Neural progenitor cell (in vitro differentiated cells): ENCODE measurements at places on chromosomes 6 and 20.

DNA sequence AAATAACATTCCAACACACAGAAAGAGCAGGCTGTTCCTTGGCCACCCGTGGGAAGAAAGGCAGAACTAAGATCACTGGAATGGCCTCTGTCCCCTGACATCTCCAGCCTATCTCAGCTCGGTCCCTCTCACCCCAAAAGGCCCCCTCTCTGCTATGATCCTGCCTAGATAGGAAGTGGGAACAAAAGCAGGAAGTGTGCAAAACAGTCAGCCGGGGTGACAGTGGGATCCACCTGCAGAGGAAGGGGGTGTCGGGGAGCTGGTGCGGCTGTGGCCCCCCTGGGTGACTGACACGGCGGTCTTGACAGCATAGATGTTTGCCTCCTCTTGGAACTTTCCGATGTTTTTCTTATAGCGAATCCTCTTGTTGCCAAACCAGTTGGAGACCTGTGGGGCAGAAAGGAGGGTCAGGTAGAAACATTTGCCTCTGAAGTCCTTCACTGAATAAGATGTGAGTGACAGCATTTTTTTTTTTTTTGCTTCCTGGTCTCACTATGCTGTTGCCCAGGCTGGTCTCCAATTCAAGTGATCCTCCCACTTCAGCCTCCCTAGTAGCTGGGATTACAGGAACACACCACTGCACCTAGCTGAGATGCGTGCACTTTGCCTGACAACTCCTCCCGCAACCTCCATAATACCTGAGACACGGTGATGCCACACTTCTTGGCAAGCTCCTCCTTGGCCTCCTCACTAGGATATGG, 2.8 kb downstream of the PBX2 start:
- no peak for DNase-seq

DNA sequence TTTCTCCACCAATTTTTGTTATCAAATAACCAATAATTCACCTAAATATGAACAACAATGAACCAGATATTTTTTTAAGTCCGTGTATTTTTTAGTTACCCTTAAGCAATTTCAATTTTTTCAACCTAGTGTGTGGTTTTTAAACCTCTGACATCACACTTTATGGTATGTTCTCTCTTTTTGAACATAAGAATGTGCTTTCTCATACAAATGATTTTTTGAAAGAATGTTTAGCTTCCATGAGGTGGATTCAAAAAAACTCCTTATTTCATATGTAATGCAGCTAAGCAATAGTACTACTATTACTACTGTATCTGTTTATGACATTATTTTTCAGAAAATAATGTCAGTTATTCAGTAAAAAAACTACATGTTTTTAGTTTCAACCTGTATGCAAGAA, 19.4 kb upstream of the MEI4 start:
- DNase-seq = no peak

GRCh38 chr6:20707870-20708269, 173.6 kb downstream of the CDKAL1 start:
- no peak for DNase-seq

DNA sequence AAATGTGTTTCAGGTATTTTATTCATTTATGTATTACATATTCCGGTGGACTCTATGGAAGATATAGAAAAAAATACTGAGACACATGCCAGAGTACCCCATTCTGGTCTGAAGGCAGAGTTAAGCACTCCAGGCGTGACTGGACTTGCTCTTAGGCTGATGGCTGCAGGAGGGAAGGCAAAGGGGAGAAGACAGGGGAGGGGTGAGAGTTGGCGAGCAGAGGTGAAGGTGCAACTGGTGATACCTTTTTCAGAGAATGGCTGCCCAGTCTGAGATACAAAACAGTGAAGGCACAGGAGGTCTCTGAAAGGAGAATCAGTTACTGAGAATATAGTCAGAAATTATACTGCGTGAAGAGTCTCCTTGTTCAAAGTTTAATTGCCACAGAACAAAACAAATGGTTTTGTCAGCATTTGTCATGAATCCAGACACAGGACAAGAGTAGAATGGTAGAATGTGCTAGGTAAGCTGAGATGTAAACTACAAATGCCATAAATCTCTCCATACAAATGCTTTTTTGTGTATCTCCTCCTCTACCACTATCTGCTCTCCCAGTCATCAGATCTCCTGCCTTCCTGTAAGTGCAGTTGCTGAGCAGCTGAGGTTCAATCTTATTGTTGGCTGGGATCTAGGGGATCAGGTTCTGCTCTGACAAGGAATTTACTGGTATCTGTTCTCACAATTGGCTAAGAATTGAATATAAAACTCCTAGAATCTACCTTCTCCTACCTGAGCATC, 104.2 kb upstream of the DST start:
- peak; percentile 27 for DNase-seq

DNA sequence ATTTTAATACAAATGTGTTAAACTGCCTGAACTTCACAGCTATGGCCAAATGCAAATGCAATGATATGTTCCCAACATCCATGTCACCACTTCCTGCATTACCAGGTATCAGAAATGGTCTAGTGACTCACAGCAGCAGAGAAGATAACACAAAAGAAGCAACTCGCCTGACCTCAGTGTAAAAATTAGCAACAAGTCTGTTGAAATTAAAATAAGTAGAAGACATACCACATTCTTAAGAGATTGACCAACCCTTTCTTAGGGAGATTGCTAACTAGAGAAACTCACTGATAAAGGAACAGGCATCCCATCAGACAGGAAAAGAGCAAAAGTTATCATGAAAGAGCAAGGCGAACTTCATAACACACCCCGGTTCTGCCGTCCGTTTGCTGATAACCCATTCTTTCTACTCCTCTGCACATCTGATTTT, 45.1 kb downstream of the RNASET2 start:
- no peak for DNase-seq

DNA sequence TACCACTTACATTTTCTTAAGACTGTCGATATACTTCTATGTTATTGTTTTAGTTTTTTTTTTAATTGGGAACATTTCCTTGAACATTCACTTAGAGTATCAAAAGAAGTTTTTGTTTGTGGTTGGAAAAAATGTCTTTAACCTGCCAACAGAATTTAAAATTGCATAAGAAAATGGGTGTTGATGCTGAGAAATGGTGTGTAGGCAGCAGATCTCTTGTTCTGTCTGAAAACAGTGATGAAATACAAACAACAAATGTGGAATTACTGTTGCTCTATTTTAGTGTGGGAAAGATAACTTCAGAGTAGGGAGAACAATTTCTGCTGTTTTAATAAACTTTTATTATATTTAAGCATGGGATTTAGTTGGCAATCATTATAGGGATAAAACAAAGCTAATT, 293.5 kb downstream of the CDKAL1 start:
- DNase-seq = no peak

DNA sequence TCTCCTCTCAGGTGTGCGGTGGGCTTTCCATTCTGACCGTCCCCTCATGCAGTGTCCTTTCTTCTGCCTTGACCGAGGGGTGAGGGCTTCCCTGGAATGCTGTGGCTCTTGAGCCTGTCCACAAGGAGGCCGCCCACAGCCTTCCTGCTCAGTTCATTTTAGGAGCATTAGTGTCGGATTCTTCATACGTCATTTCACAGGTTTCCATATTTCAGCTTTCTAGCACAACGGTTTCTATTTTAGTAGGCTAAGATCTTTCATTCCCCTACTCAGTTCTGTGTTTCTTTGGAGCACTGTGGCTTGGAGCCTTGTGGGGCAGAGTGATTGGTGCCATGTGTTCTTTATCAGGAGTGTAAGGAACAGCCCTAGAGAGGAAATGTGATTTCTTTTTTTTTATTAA, 5.5 kb downstream of the PPP1R3G start:
- DNase-seq = no peak

GRCh38 chr6:152920016-152920415, 62.8 kb downstream of the FBXO5 start:
- no peak for DNase-seq

- no peak for DNase-seq
Observed at GRCh38 chr6:134240665-134241431, 77.1 kb downstream of the SGK1 start.

- DNase-seq = no peak
Observed at GRCh38 chr6:36641543-36641942, 37.0 kb upstream of the CDKN1A start.

DNA sequence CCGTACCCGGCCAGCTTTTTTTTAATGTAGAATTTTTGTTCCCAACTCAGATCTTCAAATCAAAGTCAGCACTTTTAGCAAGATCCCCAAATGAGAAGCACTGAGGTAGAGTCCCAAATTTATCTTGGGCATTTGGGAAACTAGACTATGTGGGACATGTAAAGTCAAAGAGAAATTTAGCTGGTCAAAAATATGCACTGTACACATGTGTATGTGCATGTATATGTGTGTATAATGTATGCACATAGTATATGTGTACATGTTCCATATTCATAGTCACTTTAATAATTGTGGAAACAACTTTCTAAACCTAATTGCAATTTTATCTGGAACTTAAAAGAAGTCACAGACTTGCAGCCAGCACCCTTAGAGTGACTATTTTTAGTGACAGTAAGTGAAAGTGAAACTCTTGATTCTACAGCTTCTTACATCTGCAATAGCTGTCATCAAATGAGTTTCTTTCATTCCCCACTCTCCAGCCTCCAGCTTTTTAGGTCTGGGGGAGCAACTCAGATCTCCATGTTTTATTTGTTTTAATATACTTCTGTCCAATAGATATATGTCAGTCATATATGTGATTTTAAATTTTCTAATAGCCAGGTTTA, 53.6 kb downstream of the CDC40 start:
- DNase-seq = no peak

GRCh38 chr6:134235937-134236751, 81.8 kb downstream of the SGK1 start:
- no peak for DNase-seq

DNA sequence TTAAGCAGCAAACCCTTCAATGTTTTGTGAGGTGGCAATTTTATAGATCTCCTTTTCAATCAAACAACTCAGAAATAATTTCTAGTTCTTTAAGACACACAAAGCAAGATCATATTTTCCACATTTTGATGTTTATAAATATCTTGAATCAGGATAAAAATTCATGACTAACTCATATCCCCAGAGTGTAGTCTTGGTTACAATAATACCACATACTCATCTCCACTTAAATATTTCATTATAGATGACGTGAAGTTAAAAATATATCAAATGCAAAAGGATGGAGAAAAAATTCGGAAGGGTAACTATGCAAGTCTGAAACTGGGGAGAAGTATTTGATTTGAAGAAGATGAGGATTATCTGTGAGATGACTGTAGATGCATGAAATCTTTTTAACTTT, 59.8 kb upstream of the HIVEP1 start:
- DNase-seq = no peak

- DNase-seq = no peak
Observed at GRCh38 chr20:21665687-21666446, 39.6 kb upstream of the PAX1 start.

DNA sequence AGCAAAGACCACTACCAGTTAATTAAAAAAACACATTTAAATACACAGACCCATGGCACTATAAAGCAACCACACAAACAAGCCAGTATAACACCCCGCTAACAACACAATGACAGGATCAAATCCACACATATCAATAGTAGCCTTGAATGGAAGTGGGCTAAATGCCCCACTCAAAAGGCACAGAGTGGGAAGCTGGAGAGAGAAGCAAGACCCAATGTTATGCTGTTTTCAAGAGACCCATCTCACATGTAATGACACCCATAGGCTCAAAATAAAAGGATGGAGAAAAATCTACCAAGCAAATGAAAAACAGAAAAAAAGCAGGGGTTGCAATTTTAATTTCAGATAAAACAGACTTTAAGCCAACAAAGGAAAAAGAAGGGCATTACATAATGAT, 125.4 kb upstream of the PTCHD4 start:
- no peak for DNase-seq

- DNase-seq = no peak
Observed at GRCh38 chr20:51661609-51662178, 106.5 kb downstream of the ATP9A start.

- DNase-seq = no peak
Observed at GRCh38 chr20:3930265-3931206, 41.3 kb downstream of the PANK2 start.

GRCh38 chr6:108106261-108106660, 31.7 kb upstream of the OSTM1 start:
- peak; percentile 24 for DNase-seq

DNA sequence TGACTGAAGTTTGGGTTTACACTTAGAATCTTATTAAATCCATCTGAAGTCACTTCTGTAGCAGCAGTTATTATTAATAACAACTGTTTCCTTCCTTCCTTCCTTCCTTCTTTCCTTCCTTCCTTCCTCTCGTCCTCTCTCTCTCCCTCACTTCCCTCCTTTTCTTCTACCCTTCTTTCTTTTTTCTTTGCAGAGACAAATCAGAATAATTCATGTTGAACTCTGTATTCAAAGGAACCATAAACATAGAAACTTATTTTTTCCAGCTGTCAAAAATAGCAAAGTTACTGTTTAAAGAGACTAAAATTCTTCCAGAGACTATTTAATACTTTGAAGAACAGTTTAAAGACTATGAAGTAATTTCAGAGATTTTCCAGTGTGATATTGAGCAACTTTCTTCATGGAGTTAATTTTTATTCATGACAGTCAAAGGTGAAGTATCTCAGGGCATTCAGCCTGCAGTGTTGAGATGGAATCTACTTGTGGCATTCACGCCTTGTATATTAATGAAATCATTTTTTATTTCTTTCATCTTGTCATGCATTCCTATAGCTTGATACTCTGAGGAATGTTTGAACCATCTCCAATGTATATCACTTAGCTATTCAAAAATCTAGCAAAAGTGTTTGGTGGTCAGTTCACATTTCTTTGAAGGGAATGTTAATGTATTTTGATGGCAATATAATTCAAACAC, 109.7 kb downstream of the BCAS1 start:
- DNase-seq = no peak
